ENCODE measurements at places on chromosomes 13 and 19.

DNA sequence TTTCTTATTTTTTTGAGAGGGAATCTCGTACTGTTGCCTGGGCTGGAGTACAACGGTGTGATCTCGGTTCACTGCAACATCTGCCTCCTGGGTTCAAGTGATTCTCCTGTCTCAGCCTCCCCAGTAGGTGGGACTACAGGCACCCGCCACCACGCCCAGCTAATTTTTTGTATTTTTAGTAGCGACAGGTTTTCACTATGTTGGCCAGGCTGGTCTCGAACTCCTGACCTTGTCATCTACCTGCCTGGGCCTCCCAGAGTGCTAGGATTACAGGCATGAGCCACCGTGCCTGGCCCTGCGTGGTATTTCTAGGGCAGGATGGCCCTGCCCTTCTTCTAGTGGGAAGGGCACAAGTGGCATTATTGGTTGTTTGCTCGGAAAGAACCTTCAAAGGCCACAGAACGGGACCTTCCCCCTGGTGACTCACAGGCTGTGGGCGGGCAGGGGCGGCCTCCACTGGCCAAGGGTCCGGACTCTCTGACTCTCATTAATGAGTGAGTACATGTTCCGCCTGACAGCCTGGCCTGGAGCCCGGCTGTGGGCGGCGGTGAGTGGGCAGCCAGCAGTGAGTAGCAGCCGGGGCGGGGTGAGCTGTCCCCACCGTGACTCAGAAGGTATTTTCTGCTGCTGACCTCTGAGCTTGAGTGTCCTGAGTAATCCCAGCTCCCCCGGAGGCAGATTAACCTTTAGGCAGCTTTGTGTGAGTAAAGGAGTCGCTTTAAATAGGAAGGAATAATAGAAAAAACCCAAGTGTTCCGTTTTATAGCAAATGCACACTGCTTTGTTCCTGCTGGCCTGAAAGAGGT is 5.1 kb downstream of the DOT1L start:
- peaks cover 67% of the 10 kb centered on the region for H3K4me1 ChIP-seq
- H3K27ac ChIP-seq, result peak overlapping the region; percentile 81
- H3K4me3 ChIP-seq, result peak overlapping the region; percentile 64
- no peaks in the 10 kb centered on the region for H3K36me3 ChIP-seq
- DNase-seq, result no peak

DNA sequence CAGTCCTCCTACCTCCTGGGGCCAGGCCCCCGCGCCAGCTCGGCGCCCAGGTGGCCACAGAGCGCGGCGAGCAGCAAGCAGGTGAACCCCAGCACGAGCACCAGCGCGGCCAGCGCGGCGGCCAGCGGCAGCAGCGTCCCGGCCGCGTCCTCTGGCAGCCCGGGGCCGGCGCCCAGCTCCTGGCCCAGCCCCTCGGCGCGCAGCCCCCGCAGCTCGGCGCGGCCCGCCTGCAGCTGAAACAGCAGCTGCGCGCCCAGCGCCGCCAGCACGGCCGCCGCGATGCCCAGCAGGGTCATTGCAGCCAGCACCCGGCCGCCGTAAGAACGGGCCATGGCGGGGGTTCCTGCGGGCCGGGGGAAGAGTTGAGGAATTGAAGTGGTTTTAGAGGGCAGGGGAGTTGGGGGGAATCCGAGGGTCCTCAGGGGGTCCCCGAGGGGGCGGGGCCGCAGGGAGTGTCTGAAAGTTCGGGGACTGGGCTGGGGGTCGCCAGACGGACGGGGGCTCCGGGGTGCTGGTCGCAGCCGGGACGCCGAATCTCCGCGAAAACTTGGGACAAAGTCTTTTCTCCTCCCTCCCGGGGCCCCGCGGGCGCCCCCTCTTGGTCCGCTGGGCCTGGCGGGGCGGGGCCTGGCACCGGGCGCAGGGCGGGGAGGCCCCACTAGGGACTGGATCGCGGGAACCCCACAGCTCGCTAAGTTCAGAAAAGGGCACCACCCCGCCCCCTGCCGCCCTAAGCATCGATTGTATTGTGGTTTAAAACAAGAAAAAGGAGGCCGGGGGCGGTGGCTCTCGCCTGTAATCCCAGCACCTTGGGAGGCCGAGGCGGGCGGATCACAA is at the start of gene TMEM221:
TMEM221 (minus strand) TSS at position 538 of the 837 bp plus-strand sequence; CDS start at position 332, 206 bp downstream.
- H3K27ac ChIP-seq, result no peak within 1 kb of the TSS
- no peaks in the 10 kb centered on the region for H3K27me3 ChIP-seq
- no peak within 1 kb of the TSS for H3K4me3 ChIP-seq
- H3K4me1 ChIP-seq, result no peaks in the 10 kb centered on the region
- peak; percentile 68 for DNase-seq

- H3K27me3 ChIP-seq, result no peaks in the 10 kb centered on the region
- no peak overlapping the region for H3K27ac ChIP-seq
- H3K4me3 ChIP-seq, result no peak overlapping the region
- DNase-seq, result no peak
These were observed 47.2 kb upstream of the POMP start for GRCh38 chr13:28611654-28612131.

- no peaks in the 10 kb centered on the region for H3K4me1 ChIP-seq
- no peaks in the 10 kb centered on the region for H3K36me3 ChIP-seq
- no peak for DNase-seq
- no peaks in the 10 kb centered on the region for H3K27me3 ChIP-seq
These were observed 156.5 kb downstream of the LMO7 start for GRCh38 chr13:75792526-75793187.

DNA sequence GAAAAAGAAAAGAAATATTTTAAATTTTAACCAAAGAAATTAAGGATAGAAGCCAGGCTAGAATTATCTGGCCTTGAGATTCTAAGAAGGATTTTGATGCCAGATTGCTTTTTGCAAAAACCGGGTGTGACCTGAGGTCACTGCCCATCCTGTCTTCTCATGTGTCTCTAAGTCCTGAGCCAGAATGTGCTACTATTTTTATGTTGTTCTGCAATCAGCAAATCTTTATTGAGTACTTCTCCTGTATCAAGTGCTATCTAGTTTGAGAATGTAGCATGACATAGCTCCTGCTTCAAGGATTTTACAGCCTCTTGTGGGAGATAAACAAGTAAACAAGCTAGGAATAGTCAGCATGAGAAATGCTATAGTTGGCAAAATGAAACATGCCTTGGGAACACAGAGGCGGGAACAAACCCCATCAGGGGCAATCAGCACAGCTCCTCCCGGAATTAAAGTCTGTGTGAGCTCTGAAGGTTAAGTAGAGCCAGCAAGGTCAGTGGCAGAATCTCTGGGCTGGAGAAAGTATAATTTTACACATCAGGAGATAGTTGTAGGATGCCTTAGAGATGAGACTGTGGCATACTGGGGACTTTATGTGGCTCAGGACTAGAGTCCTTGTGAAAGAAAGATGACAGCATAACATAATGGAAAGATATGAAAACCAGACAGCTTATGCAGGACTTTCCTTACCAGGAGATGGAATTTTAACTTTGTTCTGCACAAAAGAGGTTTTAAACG is 899.5 kb upstream of the SLC10A2 start:
- no peak overlapping the region for H3K27ac ChIP-seq
- H3K4me1 ChIP-seq, result no peaks in the 10 kb centered on the region
- no peak overlapping the region for H3K4me3 ChIP-seq
- no peaks in the 10 kb centered on the region for H3K27me3 ChIP-seq
- no peaks in the 10 kb centered on the region for H3K36me3 ChIP-seq
- no peak for DNase-seq

DNA sequence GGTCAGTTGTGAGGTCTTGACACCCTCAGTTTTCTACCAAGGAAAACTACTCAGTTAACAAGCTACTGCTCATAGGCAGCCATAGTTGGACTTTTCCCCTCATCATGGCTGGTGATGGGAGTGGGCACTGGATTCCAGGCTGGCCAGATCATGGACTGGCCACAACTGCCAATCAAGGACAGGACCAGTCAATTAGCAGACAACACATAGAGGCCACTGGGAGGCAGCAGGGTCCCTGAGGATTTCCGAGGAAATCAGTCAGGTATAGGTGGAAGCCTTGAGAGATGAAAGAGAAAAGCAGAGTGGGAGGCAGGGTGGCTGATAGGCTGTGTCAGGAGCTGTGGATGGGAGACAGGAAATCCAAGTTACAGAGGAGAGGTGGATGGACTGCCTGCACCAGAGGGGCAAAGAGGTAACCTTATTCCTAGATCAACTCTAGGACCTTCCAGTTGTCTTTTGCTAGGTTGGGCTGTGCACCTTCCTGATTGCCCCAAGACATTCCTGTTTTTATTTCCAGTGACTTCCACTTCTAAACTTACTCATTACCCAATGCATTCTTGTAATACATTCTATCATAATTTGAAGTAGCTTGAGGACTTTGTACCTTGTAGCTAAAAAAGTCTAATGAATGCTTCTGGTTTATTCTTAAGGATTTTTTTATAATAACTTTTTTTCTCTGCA is 361.8 kb downstream of the KCNRG start:
- no peak for DNase-seq
- H3K4me1 ChIP-seq, result peaks cover 54% of the 10 kb centered on the region
- H3K27ac ChIP-seq, result no peak overlapping the region
- no peaks in the 10 kb centered on the region for H3K27me3 ChIP-seq

DNA sequence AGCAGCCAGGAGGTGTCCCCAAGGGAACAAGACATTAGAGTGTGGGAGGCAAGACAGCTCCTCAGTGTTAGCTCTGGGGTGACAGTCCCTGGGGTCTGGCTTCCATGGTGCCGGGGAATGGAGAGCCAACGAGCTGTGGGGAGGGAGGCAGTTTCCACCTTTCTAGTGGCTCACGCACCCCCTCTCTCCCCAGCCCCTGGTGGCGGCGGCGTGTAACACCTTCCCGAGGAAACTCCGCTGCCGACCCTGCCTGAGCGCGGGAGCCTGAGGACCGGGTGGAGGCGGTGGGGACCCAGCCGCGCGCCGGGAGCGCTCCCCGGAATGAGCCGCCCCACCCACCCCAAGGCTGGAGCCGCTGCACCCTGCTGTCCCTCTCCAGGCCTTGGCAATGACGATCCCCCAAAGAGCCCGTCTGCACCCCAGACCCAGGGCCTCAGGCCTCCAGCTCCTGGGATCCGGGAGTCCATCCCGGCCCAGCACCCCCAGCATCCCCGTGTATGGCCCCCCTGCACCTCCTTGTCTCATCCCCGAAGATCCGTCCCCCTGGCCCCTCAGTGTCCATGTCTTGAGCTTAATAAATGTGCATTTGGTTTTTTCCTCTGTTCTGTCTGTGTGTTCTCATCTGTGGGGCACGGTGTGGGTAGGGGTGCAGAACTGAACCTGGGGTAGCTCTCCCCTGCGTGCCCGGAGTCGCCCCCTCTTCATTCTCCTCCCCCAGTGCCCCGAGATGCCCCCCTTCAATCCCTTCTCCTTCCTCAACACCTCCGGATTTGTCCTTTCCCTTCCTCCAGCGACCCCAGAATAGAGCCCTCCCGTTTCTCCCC is 622 bp upstream of the FXYD5 start:
- no peak overlapping the region for H3K27ac ChIP-seq
- peaks cover 21% of the 10 kb centered on the region for H3K4me1 ChIP-seq
- H3K36me3 ChIP-seq, result peaks cover 16% of the 10 kb centered on the region
- H3K4me3 ChIP-seq, result peak overlapping the region; percentile 96
- peak; percentile 81 for DNase-seq
- no peaks in the 10 kb centered on the region for H3K27me3 ChIP-seq

DNA sequence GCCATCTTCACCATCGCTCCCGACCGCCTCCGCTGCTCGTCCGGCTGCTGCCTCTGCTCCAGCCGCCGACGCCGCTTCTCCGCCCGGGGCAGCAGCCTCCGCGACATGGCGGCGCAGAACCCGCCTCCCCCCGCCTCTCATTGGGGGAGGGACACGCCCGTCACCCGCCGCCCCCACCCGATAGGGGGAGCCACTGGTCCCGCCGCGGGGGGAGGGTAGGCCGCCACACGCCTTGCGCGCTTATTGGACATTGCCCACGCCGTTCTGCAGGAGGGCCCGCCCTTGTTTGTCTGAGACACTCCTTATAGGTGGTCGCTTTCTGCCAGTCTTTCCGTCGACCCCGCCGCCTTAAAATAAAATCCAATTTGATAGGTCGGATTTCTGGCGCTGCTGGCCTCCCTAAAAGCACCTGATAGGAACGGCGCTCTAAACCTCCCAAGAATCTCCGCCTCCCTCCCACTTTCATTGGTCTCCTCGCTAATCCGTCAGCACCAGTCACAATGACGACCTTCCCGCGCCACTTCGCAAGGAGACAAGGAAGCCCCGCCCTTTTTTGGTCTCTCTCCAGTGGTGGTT is at the start of gene HNRNPL:
HNRNPL (minus strand) TSS at position 127 of the 576 bp plus-strand sequence; CDS start at position 107, 20 bp downstream.
- peaks cover 34% of the 10 kb centered on the region for H3K4me1 ChIP-seq
- peak within 1 kb of the TSS; percentile 89 for H3K27ac ChIP-seq
- peaks cover 35% of the 10 kb centered on the region for H3K36me3 ChIP-seq

DNA sequence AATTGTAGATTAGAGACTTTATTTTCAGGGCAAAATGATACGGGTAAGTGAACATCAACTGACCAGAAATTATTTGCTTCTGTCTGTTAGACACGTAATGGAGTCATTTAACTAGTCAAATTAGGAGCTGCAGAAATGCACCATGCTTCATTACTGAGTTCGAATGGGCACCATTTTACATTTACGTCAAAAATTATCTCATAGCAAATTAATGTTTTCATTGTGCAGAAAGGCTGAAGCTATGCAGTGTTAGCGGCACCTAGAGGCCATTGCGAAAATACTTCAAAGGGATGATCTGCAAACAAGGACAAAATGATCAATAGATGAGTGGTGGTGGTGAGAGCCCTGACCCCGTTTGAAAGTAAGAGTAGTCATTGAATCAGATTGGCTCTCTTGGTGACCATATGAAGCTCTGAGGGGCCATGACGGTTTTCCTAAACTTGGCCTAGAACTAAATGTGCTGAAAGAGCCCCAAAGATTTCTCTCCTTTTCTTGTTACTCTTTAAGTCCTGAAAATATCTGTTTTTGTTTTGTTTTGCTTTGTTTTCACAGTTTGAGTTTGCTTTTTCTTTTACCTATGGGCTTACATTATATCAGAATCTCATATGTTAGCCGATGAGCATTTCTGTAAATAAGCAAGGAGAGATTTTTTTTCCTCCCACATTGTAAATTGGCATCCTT is 277.9 kb downstream of the ZNF536 start:
- H3K36me3 ChIP-seq, result no peaks in the 10 kb centered on the region
- no peak overlapping the region for H3K27ac ChIP-seq
- peaks cover 20% of the 10 kb centered on the region for H3K4me1 ChIP-seq
- peak; percentile 91 for DNase-seq

- no peak overlapping the region for H3K27ac ChIP-seq
- no peaks in the 10 kb centered on the region for H3K4me1 ChIP-seq
- H3K27me3 ChIP-seq, result no peaks in the 10 kb centered on the region
- no peaks in the 10 kb centered on the region for H3K36me3 ChIP-seq
These were observed 41.8 kb downstream of the MBD3L2B start for GRCh38 chr19:6979399-6979798.

DNA sequence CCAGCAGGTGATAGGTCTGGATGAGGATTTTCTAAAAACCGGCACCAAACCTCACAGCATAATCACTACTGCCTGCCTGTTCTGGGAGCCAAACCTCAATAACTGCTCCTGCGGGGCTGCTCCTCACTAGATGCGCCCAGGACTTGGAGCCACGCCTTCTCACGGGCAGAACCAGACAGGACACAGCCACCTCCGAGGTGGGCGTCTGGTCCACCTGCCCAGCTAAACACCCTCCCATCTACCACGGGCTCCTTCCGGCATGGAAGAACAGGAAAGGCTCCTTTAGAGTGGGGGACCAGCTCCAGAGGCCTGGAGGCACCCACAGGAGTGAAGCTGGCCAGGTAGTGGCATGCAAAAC is 73.5 kb downstream of the PEPD start:
- H3K27me3 ChIP-seq, result no peaks in the 10 kb centered on the region
- H3K4me3 ChIP-seq, result no peak overlapping the region
- no peak for DNase-seq
- H3K27ac ChIP-seq, result no peak overlapping the region
- H3K4me1 ChIP-seq, result no peaks in the 10 kb centered on the region
- no peaks in the 10 kb centered on the region for H3K36me3 ChIP-seq
